ENCODE measurements at places on chromosomes 1 and 21. TPM values are rescaled to one million over a fixed set of nuclear protein-coding genes. Genes with fewer than 3 reads are reported as not detected.

Gene PPM1J
- total RNA-seq = 1.2 TPM

Gene RPS27
- 4,087 TPM for total RNA-seq

Gene CYP4A11
- total RNA-seq = not detected

Gene NUP210L
- 0.06 TPM for total RNA-seq

Gene LEMD1
- total RNA-seq = not detected

Gene BRINP3
- total RNA-seq = not detected

Gene GSTM5
- total RNA-seq = not detected

Gene AADACL4
- not detected for total RNA-seq

Gene SMPDL3B
- total RNA-seq = 1.5 TPM

Gene FAM131C
- total RNA-seq = 19.1 TPM

Gene DISP3
- total RNA-seq = 0.64 TPM

Gene CRNN
- not detected for total RNA-seq

Gene NMNAT2
- 0.70 TPM for total RNA-seq

Gene DNAJC28
- total RNA-seq = 0.28 TPM

Gene GPATCH2
- total RNA-seq = 9.2 TPM

Gene ATPAF1
- 32.9 TPM for total RNA-seq

Gene BLACAT1
- not detected for total RNA-seq

Gene SYT14
- total RNA-seq = 0.06 TPM

Gene LGR6
- total RNA-seq = 0.90 TPM

Gene STYXL2
- not detected for total RNA-seq

Gene MAP3K6
- 11.2 TPM for total RNA-seq

Gene DNAJC16
- 5.2 TPM for total RNA-seq

Gene USP16
- 25.0 TPM for total RNA-seq

Gene HPCA
- total RNA-seq = 0.19 TPM

Gene MROH9
- not detected for total RNA-seq

Gene TSEN15
- total RNA-seq = 29.1 TPM

Gene PLA2G2A
- total RNA-seq = not detected

Gene CFAP45
- total RNA-seq = 0.75 TPM

Gene PRAMEF20
- not detected for total RNA-seq

Gene SMCP
- total RNA-seq = not detected

Gene BMP8B
- total RNA-seq = 5.9 TPM

Gene FYB2
- total RNA-seq = not detected

Gene CYP2J2
- total RNA-seq = 0.12 TPM

Measured in A549 treated with dexamethasone at 1 μM for 4 hours (cell line).